Omental fat pad (tissue), 4 donors: ENCODE measurements at places on chromosomes 6 and 20. TPM values are rescaled to one million over a fixed set of nuclear protein-coding genes. Genes with fewer than 3 reads are reported as not detected.

DNA sequence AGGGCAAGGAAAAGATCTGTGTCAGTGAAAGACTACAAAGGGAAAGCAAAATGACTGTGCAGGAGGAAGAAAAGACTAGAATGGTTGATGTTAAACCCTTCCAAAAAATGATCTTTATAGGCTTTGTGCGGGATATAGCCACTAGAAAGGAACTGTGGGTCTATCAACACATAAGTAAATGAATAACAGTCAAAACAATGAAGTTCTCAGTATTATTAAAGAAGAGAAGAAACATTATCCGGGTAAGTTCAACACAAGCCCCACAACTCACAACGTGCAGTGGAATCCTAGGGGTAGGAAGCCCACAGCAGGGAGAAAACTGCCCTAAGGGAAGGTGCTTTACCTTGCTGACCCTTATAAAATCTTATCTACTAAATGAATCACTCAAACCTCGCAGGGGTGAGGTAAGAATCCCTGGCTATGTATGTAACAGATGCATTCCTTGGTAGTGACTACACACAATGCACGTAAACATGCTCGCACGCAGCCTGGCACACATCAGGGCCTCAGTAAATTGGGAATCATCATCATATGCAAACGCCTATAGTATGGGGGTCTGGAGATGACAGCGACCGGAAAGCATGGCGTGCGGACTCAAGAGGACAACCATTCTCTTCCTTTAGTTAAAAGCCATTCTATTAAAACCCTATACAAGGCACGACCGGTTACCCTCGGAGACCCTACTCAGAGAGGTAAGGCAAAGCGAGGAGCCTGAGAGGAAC lies 11.3 kb downstream of the TFAP2A start:
- DNase-seq = no peak

The PMEPA1 gene
- 42.7 TPM for total RNA-seq

GRCh38 chr6:40352527-40353170 lies 234.5 kb downstream of the LRFN2 start:
- DNase-seq = no peak

The TP53TG5 gene
- total RNA-seq = not detected
